ENCODE measurements at places on chromosomes 11 and 22.

DNA sequence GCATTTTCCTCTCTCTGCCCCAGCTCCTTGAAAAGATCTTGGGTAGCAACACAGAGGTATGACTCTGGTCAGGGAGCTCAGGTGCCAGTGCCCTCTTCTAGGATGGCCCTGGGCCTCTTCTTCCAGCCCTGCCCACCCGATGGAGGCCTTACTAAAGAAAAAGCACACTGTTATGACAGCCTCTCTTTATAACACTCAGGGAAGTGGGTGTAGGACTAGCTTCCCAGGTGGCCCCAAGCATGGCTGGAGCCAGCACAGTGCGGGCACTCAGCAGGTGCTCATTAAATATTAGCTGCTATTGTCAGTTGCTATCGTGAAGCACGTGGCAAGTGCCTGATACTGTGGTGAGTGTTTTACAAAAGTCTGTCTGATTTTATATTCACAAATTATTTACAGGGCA is 127.2 kb upstream of the B3GAT1 start:
- no peak for DNase-seq

DNA sequence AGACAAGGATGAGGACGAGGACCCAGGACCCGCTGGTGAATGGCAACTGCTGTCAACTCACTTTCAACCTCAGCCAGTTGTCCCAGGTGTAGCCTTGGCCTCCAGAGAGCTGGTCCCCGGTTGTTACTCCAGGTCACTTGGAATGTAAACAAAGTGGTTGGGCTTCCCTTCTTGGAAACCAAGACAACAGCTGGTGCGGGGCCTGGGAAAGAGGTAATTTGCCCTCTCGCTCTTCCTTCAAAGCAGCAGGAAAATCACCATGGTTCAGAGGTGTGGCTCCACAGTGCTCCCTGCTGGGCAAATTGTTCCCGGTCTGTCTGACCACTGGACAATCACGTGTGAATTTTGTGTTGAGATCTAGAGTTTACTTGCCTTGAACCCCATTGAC is 15.0 kb downstream of the SLC1A2 start:
- no peak for DNase-seq

DNA sequence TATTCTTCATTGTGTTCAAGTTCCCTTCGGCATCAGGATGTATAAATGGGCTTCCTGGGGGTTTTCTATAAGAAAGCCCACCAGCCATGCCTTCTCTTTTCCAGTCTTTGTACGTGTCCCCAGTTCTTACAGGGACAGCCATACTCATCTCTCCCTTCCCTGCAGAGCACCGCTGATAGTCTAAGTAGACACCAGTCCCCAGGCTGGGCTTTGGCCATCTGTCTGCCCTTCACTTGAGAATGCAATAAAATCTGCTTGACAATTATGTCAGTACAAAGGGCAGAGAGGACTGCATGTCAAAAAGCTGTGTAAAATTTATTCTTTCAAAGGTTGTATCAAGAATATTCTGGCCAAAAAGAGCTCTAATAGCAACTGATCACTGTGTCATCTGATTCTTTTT is 27.3 kb downstream of the NTM start:
- DNase-seq: no peak

DNA sequence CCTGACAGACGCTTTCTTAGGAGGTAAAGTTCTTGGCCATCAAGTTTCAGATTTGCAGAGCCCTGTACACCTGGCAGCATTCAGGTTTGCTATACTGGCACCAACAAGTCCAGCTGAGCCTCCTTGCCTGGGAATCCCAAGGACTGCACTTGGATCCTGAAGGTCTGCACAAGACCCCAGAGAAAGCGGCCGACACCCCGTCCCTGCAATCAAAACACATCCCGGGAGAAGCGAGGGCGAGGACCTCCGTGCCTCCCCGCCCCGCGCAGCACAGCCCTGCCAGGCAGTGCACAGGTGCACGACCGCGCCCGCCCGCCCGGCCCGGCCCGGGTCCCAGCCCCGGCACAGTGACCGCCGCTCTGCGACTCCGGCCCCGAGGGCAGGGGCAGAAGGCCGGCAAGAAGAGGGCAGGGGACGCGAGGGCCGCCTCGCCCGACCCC is 559 bp downstream of the MRTFA start:
- DNase-seq: no peak

GRCh38 chr11:103842795-103843194 is 193.6 kb upstream of the DDI1 start:
- DNase-seq: peak; percentile 47

Data from fibroblast of skin of left quadriceps (primary cell).